Fibroblast of skin of left quadriceps (primary cell): ENCODE measurements at places on chromosomes 5 and 9.

DNA sequence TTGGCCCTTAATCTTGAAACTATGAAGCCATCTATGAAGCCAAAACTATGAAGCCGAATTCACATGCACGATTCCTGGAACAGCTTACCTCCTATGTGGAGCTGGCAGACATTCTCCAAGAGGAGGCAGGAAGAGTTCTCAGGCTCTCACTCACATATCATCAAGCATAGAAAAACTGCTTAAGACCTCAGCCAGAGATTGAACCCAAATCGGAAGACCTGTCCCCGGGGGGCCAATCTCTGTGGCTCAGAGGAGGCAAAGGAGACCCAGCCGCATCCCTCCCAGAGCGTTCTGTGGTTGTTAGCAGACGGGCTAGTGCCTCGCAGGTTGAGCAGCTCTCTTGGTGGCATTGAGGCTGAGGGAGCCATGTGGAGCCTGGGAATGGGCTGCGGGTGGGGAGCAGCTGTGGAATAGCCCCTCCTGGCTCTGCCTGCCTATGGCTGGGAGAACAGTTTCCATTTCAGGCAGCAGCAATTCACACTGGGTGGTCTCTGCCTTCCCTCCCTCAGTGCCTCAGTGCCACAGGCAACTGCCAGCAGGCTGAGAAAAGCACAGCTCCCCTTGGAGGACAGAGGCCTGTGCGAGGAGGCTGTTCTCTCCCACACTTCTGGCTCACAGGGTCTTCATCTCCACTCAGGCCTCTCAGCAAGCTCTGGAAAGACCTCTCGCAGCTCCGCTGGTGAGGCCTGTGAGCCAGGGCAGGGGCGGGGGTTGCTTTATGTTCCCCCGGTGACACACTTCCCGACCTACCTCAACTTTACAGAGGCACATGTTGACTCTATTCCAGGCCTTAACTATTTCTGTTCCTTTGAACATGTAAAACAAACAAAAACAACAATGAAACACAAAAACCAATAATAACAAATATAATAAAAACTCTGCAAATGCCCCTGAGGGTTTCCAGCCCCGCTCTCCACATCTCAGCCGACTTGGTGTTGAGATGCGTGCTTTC is 17.4 kb upstream of the TMEM174 start:
- DNase-seq = no peak

DNA sequence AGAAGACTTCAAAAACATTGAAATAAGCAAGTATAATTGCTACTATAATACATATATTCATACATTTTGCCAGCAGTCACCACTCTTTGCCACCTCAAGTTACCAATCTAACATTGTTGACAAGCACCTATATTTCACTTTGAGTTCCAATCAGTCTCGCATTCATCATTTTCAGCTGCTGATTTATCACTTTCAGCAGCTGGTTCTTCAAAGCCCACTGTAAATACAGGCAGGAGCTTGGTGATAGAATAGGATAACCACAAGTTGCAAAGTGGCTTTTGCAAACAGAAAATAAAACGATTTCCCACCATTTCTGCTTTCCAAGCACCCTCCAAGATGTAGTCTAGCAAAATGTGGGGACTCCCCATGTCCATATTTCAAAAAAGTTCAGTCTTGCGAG is 114.2 kb upstream of the ITGA1 start:
- no peak for DNase-seq

DNA sequence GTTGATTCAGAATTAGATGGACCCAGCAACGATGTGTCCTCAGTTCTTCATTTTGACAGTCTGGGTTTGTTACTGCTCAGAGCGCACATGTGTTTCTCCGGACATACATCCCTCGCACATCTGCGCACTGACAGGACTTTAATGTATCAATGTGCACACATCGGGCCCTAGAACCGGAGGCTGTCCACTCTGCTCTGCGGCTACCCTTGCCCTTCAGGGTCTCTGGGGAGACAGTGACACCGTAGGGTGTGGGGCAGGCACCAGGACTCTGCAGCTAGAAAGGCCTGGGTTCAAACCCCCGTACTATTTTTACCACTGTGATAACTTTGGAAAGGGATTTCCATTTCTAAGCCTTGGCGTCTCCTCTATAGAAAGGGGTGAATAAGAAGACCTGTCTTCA is 23.5 kb upstream of the LPCAT1 start:
- DNase-seq = no peak

- no peak for DNase-seq
These were observed 97.2 kb downstream of the CRB2 start for GRCh38 chr9:123453076-123453667.

DNA sequence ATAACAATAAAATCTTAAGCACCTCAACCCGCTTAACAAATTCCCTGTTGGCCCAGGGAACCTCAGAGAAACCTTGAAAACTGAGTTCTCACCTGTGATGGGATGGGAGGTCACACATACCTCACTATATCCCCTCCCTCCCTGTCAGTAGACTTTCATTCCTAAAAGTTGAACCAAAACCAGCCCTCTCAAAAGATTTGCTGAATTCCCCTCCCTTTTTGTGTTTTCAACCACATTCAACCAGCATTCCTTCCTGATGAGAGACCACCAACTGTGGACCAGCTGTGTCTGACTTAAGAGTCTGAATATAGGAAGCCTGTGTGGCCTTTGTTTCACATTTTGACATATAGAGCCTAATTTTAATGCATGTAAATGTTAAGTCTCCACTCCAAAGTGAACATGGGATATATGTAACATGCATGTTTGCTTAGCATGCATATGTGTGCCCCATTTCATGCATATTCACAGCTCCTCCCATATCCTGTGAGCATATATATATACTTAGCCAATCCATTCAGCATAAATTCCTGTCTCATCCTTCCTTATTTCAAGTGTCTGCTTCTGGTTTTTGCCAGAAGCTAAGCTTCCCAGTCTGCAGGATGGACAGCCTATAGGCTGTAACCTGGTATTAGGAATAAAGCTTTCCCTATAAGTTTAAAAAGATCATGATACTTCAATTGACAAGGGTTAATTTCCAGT is 604.6 kb downstream of the PTPRD start:
- peak; percentile 25 for DNase-seq

- DNase-seq = no peak
These were observed 199.1 kb upstream of the SLC30A5 start for GRCh38 chr5:68894673-68895072.

DNA sequence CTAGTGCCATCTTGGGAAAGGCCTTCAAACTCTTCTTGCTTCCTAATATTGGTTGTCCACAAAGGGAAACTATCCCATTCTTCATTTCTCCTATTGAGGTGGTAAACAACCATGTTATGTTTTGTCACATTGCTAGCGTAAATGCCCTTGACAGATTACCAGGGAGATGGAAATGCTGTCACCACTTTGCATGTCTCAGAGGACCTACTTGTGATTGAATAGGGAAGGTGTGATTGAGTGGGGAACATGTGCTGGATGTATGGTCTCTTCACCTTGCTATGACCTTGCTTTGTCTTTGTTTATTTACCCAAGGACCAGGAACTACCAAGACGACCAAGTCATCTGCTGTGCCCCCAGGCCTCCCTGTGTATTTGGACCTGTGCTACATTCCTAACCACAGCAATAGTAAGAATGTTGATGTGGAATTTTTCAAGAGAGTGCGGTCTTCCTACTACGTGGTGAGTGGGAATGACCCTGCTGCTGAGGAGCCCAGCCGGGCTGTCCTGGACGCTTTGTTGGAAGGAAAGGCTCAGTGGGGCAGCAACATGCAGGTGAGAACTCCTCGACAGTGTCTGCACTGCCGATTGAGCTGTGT is 96.1 kb downstream of the MAP1B start:
- DNase-seq = no peak

DNA sequence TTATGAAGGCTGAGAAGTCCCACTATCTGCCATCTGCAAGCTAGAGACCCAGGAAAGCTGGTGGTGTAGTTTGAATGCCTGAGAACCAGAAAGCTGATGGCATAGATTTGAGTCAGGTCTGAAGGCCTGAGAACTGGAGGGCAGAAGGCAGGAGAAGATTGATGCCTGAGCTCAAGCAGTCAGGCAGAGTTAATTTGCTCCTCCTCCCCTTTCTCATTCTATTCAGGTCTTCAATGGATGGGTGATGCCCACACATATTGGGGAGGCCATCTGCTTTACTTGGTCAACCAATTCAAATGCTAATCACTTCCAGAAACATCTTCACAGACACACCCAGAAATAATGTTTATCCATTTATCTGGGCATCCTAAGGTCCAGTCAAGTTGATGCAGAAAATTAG is 87.6 kb upstream of the CPLX2 start:
- DNase-seq = no peak

GRCh38 chr5:6448622-6449464 is at the start of gene UBE2QL1:
Gene UBE2QL1, plus strand, starts transcription at chr5:6448859. Its CDS starts 35 bp downstream, at chr5:6448894.
- no peak for DNase-seq
